ENCODE measurements at places on chromosomes 13 and 19. TPM values are rescaled to one million over a fixed set of nuclear protein-coding genes. Genes with fewer than 3 reads are reported as not detected.

- no peak for DNase-seq
Measured at GRCh38 chr19:48955308-48955958, 758 bp downstream of the BAX start.

- peak; percentile 62 for DNase-seq
Measured at GRCh38 chr13:49113526-49114286, 106.4 kb upstream of the MLNR start.

- DNase-seq, result peak; percentile 77
Measured at GRCh38 chr13:20461860-20462532, 63.7 kb downstream of the CRYL1 start.

DNA sequence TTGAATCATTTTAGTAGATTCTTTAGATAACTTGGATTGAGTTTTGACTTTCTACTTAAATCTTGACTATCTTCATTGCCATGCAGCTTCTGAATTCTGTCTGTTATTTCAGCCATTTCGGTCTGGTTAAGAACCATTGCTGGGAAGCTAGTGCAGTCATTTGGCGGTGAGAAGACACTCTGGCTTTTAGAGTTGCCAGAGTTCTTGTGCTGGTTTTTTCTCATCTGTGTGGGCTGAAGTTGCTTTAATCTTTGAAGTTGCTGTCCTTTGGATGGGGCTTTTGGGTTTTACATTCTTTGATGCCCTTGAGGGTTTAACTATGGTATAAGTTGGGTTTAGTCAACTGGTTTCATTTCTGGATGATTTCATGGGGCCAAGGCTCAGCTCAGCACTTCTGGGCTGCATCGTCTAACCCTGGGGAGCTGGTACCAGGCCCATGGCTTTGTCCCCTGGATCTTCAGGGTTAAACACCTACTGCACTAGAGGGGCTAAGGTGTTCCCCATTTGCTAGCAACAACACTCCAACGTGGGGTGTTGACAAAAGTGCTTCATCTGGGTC is 10.0 kb upstream of the IGFL2 start:
- no peak for DNase-seq

RASIP1 gene
- total RNA-seq, result 74.0 TPM

GRCh38 chr13:55528434-55528833 is 1612.3 kb upstream of the PRR20A start:
- DNase-seq, result no peak

SH2D3A gene
- 3.0 TPM for total RNA-seq

DNA sequence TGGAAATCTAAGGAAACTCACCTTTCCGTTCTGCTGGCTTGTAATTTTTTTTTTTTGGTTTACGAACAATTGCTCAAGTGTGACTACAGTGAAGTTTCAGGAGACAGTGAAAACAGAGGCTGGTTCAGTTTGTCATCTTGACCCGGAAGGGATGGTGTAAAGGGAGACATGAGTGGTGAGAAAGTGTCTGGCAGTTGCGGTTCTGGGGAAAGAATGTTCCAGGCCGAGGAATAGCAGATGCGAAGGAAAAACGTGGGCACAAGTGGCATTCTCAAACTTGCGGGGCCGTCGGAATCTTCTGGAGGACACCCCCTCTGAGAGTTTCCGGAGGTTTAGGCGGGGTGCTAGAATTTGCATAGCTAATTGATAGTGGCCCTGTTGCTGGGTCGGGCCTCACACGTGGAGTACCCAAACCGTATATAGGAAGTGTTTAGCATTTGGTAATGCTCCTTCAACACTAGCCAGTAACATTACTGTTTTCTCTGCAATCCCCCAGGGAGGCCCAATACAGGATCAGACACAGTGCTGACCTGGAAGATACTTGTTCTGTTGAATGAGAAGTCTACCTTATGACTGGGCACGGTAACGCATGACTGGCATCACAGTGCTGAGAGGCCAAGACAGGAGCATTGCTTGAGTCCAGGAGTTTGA is 2.8 kb upstream of the TNFSF9 start:
- DNase-seq, result no peak

Data from lung microvascular endothelial cell (primary cell).